Stomach (tissue), 19 donors: ENCODE measurements at places on chromosomes 2 and 18.
A peak's percentile ranks its signal among the peaks of the same experiment; 100 is the strongest.

DNA sequence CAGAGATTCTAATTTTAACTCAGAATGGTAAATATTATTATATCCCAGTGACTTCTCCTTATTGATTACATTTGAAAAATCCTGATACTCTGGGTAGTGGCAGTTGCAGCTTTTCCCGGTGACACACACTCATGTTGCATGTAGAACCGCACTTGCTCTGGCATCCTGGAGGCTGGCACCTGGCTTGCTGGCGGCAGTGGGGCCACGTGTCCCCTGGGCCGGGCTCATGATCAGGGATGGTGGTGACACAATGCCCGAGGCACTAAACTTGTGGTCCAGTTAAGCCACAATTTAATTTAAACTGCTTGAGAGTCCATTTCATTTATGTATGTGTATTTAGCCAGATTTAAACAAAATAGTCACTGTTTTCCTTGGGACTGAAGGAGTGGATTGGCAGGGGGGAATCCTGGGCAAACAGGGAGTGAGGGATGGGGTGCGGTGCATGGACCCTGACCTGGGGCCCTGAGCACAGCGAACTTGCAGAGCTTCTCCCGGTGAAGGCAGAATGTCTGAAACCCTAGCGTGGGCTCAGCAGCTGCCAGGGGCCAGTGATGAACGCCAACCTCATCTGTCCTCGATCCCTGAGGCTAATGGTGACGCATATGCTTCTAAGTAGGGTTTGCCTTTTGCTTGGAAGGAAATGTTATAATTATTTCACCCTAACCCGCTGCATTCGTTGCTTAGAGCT is 50.0 kb downstream of the KCNG2 start:
- H3K4me1 ChIP-seq: no peaks in the 10 kb centered on the region
- H3K27ac ChIP-seq: no peak overlapping the region
- no peak for DNase-seq
- no peak overlapping the region for H3K4me3 ChIP-seq
- no peaks in the 10 kb centered on the region for H3K27me3 ChIP-seq
- no peaks in the 10 kb centered on the region for H3K36me3 ChIP-seq

DNA sequence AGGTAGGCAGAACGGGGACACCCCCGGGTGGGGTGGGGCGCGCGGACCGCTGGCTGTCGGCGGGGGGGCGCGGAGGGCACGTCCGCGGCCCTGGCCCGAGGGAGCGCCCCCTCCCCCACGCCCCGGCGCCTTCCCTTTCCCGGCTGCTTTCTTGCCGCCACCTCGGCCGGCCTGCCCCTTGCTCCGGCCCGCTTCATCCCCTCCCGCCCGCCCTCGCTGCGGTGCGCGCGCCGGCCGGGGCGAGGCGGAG is 443 bp downstream of the VAPA start:
- no peaks in the 10 kb centered on the region for H3K27me3 ChIP-seq
- H3K4me1 ChIP-seq: peaks cover 42% of the 10 kb centered on the region
- H3K27ac ChIP-seq: peak overlapping the region; percentile 100
- H3K4me3 ChIP-seq: peak overlapping the region; percentile 94

GRCh38 chr2:182584462-182584861 is 131.6 kb upstream of the DNAJC10 start:
- H3K27me3 ChIP-seq: no peaks in the 10 kb centered on the region
- H3K36me3 ChIP-seq: no peaks in the 10 kb centered on the region
- no peak overlapping the region for H3K4me3 ChIP-seq
- no peak overlapping the region for H3K27ac ChIP-seq

DNA sequence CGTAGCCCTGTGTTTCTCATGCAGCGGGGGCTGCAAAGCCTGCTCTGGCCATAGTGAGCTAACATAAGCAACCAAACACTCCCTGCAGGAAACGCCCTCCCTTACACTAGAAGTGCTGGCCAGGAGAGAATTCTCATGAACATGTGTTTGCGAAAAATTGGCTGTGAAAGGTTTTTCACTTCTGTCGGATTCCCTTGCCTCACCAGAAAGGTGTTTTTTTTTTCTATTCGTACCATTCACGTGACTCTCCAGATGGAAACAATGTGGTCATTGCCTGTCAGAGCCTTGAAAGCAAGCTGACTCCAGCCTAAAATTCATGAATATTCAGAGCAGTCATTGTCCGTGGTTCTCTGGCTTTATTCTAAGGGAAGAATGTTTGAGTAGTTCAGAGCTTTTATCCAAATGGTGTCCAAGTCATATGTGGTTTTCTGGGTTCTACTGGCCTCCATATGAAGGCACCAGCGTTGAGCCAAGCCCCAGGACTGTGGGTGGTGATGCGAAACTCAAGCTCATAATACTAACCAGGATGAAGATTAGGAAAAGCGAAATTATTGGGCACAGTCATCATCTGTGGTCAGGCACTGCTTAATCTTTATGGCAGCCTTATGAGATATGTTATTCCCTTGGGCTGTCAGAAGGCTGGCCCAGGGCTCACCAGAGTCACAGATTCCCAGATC is 236.4 kb downstream of the ALPK2 start:
- H3K36me3 ChIP-seq: peaks cover 18% of the 10 kb centered on the region
- no peaks in the 10 kb centered on the region for H3K4me1 ChIP-seq
- DNase-seq: no peak
- H3K27me3 ChIP-seq: no peaks in the 10 kb centered on the region
- H3K4me3 ChIP-seq: no peak overlapping the region

DNA sequence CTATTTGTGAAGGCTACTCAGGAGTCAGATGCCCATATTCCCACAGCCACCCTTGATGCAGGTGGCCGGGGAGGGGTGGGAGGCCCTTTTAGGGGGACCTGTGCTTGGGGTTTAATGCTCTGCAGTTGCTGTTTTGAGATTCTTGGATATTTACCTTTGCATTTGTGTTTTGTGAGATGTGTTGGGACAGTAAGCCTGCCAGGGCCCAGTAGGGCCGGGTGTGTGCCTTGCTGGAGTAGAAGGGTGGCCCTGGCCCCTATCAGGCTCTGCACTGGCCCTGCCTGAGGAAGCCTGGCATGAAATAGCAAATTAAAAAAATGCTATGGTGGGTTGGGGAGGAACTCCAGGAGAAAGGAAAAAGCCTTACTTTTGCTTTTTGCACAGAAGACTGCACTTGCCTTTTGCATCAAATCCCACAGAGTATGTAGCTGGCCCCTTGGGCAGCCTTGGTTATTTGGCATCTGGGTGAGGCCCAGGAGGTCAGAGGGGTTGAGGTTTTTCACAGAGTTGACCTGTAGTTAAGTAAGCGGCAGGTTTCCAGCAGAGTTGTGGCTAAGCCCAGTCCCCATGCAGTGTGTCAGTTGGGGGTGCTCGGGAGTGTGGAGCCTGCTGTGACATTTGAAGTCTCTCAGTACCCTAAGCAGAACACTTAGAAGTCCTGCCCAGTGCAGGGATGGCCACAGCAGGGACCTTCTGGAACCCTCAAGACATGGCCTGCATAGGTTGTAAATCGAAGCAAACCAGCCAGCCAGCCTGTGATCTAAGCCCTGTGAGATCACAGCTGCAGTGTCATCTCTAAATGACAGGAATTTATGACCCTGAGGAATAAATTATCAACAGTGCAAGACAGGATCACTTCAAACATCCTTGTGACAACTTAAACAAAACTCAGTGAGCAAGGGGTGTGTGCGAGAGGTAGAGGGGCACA is 68.8 kb downstream of the SH3RF3 start:
- H3K4me3 ChIP-seq: no peak overlapping the region
- H3K27me3 ChIP-seq: no peaks in the 10 kb centered on the region
- no peak overlapping the region for H3K27ac ChIP-seq
- no peaks in the 10 kb centered on the region for H3K36me3 ChIP-seq

DNA sequence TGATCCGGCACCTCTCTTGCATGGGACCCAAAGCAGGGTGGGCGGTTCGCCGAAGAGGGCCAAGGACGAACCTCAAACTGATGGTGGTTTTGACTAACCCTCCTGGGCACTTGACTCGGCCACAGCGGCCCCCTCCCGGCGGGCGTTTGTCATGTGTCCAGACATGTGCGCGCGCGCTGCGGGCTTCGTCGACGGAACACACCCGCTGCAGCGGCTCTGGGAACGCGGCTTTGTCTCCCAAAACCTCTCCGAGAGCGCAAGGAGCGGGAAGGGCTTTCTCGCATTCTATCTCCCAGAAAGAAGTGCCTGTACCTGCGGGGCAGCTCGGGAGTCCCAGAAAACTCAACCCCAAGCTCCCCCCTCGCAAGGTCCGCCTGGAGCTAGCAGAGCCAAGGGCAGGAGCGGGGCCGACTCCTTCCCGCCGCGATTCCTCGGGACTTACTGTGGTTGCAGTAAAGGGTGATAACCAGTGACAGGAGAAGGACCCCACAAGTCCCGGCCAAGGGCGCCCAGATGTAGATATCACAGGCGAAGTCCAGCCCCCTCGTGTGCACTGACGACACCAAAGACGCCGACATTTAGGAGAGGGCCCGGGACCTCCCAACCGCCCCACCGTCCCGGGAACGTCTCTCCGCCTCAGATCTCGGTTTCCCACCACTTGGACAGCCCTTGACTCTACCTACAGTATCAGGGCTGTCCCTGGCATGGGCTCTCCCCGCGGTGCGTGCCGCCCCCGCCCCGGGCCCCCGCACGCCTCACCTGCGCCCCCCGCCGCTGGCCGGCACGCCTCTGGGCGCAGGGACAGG is 1.6 kb downstream of the CD8A start:
- peak; percentile 47 for DNase-seq
- no peaks in the 10 kb centered on the region for H3K36me3 ChIP-seq
- peak overlapping the region; percentile 39 for H3K4me3 ChIP-seq
- H3K27ac ChIP-seq: peak overlapping the region; percentile 2
- H3K4me1 ChIP-seq: peaks cover 42% of the 10 kb centered on the region

- no peak for DNase-seq
- no peaks in the 10 kb centered on the region for H3K4me1 ChIP-seq
- peaks cover 27% of the 10 kb centered on the region for H3K27me3 ChIP-seq
- H3K4me3 ChIP-seq: no peak overlapping the region
- H3K27ac ChIP-seq: no peak overlapping the region
Observed at GRCh38 chr2:234191819-234192407, 141.4 kb downstream of the SPP2 start.
